ENCODE measurements at places on chromosomes 2 and 18.

- no peak for DNase-seq
Observed at GRCh38 chr2:86331384-86331783, 6.0 kb downstream of the REEP1 start.

- DNase-seq = no peak
Observed at GRCh38 chr2:196218106-196218505, 46.7 kb upstream of the STK17B start.

DNA sequence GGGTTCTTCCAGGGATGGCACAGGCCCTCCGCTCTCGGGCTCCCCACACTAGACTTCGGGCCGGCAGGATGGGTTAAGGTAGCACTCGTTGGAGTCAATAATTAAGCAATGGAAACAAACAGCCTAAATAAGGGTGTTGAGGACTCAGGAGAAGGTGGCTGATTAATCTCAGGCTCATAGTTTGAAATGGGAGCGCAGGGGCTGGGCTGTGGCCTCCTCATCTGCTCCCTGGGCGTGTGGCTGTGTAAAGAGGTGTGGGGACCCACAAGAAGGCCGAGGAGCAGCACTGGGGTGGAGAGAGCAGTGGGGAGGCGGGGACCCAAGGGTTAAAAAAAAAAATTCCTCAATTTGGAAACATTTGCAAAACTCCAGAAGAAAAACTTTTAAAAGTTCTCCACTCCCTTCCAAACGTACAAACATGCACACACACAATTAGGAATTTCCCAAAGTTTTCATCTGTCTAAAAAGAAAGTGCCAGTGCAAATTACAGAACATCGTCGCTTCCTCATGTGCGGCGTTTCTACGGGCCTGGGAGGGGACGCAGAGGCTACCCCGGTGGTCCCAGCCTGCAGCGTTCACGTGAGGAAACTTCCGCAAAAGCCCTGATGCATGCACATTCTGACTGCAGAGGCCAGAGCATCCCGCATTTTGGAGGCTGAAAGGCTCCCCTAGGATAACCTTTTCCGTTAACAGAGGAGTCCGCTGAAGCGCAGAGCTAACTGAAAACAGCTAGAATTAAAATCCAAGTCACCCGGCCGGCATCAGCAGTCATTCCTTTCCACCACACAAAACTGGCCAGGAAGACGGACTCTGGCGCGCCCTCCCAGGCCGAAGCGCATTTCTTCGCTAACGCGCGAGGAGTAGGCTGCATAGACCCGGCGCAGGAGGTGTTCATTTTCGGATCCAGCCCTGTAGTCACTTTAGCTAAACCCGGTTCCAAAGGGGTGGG lies 1.0 kb upstream of the TUBB6 start:
- DNase-seq = no peak

- DNase-seq = peak; percentile 62
Observed at GRCh38 chr2:161586517-161587167, 37.6 kb upstream of the SLC4A10 start.

GRCh38 chr2:71558300-71559051 lies 105.1 kb downstream of the DYSF start:
- DNase-seq = no peak

DNA sequence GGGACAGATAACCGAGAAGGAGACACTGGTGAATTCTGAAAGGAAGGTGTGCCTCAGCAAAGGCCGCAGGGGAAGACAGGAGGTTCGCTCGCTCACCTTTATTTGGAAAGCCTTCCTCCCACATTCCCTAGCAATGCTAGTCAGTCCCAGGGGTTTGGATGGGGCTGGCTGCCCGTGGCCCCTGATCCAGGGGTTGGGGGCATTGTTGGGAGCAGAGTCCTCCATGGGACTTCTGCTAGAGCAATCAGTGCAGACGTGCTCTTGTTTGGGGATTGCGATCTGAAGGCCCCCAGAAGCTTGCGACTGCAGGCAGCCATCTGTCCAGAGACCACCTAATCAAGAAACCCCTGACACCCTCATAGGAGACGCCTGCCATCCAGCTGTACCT lies 6.0 kb upstream of the CYP27C1 start:
- DNase-seq = no peak

DNA sequence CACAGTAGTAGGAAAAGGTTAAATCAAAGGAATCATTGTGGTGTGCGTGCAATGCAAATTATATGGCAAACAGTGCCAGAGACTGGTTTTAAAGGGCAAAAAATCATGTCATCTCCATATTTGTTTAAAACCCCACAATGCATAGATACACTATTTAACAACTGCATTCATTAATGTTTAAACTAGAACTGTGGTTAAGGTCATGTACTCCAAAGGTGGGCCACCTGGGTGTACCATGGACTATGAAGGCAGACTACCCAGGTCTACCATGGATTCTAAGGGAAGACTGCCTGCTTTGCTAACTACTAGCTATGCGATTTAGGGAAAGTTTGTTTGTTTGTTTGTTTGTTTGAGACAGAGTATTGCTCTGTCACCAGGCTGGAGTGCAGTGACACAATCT lies 356.3 kb downstream of the ZEB2 start:
- DNase-seq = no peak

DNA sequence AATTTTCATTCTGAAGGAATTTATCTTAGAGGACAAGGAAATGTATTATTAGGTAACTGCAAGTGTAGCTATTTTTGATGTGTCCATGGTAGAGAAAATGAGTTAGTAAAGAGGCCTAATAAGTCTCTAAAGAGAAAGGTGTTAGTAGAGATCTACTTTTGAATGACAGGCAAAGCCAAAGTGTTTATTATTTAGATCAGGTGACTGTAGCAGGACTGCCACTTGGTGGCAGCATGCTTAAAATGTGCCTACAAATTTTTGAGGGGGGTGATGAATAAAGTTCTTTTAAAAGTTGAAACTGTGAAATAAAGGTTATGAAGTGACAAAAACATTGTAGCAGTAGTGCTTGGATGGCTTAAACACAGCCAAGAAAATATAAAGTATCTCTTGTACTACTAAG lies 421.5 kb upstream of the MEIS1 start:
- DNase-seq = no peak

DNA sequence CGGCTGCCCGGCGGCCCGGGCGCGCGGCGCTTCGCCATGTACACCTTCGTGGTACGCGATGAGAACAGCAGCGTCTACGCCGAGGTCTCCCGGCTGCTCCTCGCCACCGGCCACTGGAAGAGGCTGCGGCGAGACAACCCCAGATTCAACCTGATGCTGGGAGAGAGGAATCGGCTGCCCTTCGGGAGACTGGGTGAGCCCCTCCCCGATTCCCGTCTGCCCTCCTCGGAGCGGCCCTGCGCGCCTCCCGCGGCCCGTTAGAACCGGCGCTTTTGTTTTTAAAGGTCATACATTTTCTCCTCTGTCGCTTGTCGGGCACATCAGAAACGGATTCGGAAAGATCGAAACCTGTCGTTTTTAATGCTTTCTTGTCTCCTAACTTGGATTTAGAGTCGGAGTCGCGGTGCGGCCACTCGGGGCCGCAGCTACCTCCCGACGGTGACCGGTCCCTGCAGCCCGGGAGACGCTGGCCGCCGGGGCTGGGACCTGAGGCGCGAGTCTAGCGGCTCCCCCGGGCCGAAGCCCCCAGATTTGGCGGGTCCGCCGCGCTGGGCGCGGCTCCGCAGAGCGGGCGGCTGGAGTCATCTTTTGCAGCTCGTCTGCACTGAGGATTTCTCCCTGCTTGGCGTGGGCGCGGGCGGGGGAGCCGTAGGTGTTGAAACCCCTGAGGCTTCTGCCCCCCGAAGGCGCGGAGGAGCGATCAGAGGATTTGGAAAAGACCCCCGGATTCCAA lies 519 bp downstream of the TTL start:
- DNase-seq = peak; percentile 40

DNA sequence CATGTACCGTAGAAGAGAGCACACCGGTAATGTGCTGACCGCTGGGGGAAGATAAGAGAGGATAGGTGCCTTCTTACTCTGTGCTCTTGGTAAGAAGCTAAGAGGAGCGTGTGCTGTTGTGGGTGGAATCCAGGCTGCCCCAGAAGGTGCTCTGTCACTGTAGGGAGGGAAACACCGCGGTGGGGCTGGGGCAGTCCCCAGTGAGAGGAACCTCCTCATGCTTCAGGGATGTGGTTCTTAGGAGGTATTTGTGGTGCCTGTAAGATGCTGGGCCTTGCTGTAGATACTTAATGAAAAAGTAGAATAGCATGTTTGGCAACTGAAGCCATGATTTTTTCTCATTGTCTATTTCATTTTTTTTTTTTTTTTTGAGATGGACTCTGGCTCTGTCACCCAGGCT lies 1.1 kb downstream of the COLEC11 start:
- no peak for DNase-seq

DNA sequence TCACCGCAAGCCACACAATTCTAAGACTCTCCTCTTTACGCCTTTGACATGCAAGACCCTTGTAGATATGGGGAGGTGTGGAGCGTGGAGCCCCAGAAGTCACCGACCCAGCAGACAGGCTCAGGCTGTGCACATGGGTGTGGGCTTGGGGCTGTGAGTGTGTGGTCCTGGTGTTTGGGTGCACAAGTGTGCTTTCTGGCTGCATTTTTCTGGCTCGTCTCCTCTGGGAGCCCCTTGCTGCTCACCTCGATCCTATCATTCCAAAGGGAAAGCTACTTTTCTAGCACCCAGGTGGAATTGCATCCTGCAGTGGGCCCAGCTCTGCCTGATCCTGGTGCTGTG lies 143.0 kb downstream of the ACOXL start:
- DNase-seq = no peak

- DNase-seq = no peak
Observed at GRCh38 chr2:174023591-174024523, 58.7 kb upstream of the SP3 start.

- DNase-seq = no peak
Observed at GRCh38 chr18:43952398-43952797, 675.1 kb upstream of the SYT4 start.

- no peak for DNase-seq
Observed at GRCh38 chr18:63562284-63562683, 20.1 kb downstream of the SERPINB12 start.

- DNase-seq = no peak
Observed at GRCh38 chr2:42937171-42937875, 144.9 kb upstream of the HAAO start.

DNA sequence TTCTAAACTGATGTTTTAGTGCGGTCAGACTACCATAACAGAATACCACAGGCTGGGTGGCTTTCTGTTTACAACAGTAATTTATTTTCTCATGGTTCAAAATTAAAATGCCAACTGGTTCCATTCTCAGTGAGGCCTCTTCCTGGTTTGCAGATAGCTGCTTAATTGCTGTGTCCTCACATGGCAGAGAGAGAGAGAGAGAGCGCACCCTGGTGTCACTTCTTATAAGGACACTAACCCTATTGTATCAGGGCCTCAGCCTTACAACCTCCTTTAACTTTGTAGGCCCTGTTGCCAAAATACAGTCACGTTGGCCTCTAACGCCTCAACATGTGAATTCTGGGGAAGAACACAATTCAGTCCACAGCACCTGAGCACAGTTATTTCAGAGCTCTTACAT lies 37.5 kb upstream of the ZNF385B start:
- peak; percentile 29 for DNase-seq

DNA sequence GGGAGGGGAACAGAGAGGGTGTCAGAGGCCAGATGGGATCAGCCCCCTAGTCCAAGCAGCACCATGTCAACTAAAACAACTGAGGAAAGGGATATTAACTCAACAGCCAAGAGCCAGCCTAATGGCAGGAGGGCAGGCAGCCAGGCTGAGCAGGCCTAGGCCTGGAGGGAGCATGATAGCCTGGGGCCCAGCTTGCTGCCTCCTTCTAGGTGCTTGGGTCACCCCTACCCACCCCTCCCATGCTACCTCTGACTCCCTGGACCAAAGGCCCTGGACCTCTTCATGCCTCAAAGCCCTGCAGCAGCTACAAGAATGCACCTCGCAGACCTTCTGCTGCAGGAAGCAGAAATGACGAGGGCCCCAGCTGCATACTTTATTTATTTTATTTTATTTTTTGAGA lies 22.1 kb upstream of the TNS1 start:
- DNase-seq = no peak

- no peak for DNase-seq
Observed at GRCh38 chr2:182858671-182859070, 7.8 kb downstream of the FRZB start.

GRCh38 chr2:180291060-180291459 lies 284.0 kb upstream of the CWC22 start:
- DNase-seq = no peak

DNA sequence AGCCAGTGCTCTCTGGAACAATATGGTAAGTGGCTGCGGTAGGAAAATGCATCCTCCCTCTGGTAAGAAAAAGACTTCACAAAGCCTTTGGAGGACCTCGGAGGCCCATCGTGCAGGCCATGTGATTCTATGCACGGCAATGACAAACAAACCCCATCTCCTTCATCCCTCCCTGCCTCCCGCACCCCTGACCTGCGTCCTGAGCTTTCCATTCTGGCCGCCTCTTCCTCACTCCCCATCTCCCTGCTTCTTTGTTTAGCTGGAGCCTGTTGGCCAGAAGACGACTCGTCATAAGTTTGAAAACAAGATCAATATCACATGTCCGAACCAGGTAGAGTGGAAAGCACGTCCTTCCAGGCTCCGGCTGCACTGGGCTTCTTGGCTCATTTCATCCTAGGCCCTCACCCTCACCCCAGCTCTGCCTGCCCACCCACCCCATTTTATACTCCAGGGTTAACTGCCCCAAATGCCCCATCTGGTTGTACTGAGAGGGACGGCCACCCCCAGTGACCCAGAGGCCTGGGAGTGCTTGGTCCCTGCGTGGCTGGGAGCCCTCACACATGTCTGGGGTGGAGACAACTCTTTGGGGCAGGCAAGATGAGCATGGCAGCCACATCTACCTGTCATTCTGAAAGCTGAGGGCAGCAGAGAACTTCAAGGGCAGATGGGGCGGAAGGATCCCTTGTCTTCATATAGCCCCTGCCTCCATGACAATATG lies 94.0 kb downstream of the PLB1 start:
- DNase-seq = no peak

DNA sequence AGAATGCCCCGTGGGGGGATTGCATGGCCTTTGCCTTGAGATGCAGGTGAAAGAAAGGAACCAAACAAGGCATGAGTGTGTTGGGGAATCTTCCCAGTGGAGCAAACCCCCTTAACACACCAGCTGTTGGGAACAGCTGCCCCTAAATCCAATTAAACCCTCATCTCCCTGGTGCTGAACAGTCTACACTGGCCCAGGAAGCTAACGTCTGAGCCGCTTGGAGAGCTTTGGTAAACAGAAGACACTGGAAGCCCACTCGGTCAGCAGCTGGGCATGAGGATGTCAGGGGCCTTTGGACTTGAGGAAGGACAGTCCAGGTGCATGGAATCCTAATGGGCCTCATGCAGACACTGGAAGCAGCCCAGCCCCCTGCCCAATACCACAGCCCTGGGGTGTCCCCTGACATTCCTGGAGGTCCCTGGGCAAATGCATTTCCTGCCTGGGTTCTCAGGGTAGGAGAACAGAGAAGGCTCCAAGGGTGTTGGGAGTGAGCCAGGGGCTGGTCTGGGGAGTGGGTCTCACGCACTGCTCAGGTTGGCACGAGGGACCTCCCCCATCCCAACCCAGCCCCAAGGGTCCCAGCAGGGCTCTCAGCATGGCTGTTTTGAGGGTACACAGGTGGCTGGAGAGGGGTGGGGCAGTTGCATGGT lies 37.7 kb downstream of the GBX2 start:
- DNase-seq = no peak

Data from NCI-H1105 treated with DMSO at 0.1 percent for 48 hours (cell line).